ENCODE measurements at places on chromosomes 4 and X.

- no peak for DNase-seq
These were observed 22.9 kb upstream of the TADA2B start for GRCh38 chr4:7020290-7020689.

GRCh38 chr4:830601-831482, 4.9 kb upstream of the CPLX1 start:
- DNase-seq: no peak

DNA sequence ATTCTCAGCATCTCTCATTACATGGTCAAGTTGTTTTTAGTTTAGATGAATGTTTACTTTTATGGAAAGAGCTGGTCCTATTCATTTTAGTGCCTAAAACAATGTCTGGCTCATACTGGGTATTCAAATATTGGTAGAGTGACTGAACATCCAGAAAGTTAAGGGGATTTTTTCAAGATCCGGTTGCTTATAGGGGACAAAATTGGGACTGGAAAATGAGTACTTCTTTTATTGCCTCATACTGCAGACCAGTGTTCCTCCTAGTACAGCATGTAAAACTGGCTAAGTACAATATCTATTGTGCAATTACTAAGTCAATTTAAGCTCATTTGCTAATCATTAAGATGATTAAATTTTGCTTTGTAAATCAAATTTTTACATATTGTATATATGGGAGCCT, 13.9 kb downstream of the RP2 start:
- DNase-seq: no peak

- no peak for DNase-seq
These were observed 469.7 kb upstream of the FGF16 start for GRCh38 chrX:76977452-76977851.

DNA sequence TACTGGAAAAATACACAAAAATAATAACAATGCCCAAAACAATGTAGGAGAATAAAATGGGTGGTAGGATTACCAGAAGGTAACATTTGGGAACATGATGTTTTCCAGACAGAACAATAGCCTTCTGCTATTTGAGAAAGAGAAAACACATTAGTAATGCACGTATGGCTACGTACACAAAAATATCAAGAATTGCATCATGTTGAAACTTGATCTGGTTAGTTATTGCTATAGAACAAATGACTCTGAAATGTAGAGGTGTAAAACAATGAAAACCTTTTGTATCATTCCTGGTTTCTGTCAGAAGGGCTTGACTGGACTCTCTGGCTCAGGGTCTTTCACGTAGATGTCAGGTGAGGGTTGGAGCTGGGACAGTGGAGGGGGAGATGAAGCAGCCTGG, 1040.0 kb downstream of the FAT4 start:
- no peak for DNase-seq

GRCh38 chr4:47498899-47499298, 13.8 kb downstream of the ATP10D start:
- DNase-seq: no peak

- no peak for DNase-seq
These were observed 75.1 kb downstream of the BANK1 start for GRCh38 chr4:101865501-101866062.

DNA sequence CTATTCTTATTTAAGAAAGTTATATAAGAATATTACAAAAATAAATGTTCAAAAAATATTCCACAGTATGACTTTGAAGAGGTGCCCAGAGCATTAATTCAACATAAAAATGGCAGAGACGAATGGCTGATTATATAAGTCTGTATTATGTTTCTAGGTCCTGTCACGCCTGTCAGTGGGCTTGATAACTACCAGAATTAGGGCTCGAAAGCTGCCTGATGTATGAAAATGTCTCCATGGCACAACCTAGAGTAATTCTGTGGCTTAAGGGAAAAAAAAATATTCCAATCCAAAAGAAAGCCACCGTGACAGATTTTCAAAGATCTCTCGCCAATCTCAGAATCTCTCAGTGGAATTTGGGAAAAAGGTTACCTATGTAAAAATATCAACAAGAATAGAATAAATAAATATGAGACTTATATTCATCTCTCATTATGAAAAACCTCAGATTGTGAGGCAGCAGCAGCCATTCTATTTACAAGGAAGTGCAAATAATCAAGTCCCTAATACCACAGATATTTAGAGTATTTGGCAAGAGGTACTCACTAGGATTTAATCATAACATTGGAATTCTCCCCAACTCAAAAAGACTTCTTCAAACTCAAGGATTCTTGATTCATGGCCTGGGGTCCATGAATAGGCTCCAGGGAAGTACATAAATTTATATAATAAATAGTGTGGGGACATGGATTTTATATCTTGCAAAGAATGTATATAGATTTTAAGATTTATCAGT, 489.1 kb upstream of the INTU start:
- no peak for DNase-seq

- no peak for DNase-seq
These were observed 158.8 kb downstream of the CAMK2D start for GRCh38 chr4:113602646-113603228.

DNA sequence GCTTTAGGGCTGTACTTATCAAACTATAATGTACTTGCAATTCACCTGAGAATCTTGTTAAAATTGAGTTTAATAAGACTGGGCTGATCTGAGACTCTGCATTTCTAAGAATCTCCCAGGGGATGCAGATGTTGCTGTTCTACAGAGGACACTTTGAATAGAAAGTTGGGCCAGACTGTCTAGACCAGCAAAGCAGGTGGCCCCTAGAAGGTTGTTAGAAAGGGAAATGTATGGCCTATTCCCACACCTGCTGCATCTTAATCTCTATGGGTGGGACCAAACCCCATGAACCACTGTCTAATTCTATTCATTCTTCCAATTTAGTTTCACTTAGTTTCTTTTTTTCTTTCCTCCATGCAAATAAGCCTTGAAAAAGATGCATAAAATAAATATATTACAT, 413.2 kb upstream of the TECRL start:
- no peak for DNase-seq

GRCh38 chr4:123250843-123251242, 145.8 kb upstream of the SPRY1 start:
- no peak for DNase-seq

- DNase-seq: no peak
These were observed 91.5 kb downstream of the GEMIN8 start for GRCh38 chrX:13938051-13938828.

DNA sequence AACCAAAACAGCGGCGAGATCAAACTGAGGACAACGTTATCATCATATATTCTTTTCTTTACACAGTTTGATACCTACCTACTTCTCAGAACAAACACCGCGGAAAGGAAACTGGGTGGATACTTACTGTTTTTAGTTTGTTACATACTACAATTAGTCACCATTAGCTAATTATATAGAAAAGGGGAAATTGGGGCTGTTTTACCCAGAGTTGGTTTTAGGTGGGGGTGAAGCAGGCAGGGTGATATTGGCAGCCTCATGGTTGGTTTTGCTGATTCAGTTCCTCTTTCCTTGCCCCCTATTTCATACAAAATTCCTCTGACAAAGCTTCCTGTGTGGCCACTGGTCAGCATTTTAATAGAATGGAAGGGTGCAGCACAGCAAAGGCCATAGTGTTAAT, 77.8 kb downstream of the SORBS2 start:
- no peak for DNase-seq

- no peak for DNase-seq
These were observed 40.5 kb upstream of the CDKN2AIP start for GRCh38 chr4:183403961-183404360.

- DNase-seq: no peak
These were observed 834.7 kb downstream of the RAPGEF2 start for GRCh38 chr4:159937595-159937994.

DNA sequence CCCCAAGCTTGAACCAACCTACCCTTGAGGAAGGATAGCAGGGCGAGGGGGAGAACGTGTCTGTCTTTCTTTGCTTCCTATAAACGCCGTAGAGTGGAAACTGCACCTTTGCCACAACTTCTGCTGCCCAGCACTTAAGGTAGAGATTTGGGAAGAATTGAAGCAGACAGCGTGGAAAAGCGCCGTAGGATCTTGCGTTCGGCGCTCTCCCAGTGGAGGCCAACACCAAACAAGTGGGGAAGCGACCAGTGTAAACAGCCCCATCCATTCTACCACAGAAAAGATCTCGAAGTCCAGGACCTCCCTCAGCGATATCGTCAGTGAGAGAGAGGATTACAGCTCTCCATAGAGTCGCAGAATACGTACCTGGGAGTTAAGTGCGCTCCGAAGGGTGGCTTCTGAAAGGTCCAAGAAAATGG, 3.9 kb upstream of the NKX6-1 start:
- DNase-seq: no peak

GRCh38 chr4:180398564-180398963, 1844.6 kb upstream of the TENM3 start:
- DNase-seq: no peak

GRCh38 chr4:184645904-184646610, 3.2 kb downstream of the CASP3 start:
- DNase-seq: no peak

- DNase-seq: no peak
These were observed 7.1 kb upstream of the CLNK start for GRCh38 chr4:10691651-10692050.

- DNase-seq: no peak
These were observed 38.2 kb downstream of the NLGN3 start for GRCh38 chrX:71182871-71183270.

- no peak for DNase-seq
These were observed 97.5 kb downstream of the KCTD8 start for GRCh38 chr4:44351069-44351468.

DNA sequence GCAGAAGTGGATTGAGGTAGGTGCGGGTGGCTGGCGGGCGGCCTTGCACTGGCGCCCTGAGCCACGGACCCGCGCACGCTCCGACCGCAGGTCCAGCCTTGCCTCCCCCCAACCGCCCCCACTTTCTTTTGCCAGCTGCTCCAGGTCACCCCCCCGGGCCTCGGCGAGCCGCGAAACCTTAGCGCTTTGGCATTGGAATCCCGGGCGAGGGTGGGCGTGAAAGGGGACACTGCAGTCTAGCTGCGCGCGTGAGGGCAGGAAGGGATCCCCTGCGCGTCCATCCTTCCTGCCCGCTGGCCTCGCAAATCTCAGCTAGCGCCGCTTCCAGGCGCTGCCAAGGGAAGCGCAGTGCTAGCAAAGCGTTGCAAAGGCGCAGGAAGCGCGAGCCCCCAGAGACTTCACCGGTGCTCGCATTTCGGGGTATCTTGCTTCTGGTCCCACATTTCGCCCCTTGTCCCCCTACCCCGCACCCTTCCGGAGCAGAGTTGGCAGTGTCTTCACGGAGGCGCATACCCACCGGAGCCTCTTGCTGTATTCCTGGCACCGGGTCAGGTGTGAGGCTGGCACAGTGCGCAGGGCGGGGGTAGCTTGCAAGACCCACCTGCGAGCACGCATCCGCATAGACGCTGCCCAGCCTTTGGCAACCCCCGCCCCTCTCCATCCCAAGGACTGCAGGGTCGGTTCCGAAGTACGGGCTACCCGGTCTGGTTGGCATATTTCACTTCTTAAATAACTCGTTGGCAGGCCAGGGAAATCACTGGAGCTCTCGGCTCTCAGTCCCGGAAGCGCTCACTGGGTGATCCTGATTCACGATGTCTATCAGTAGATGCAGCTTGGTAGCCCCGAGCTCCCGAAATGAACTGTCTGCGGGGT, 104.4 kb downstream of the UCHL1 start:
- DNase-seq: no peak

- no peak for DNase-seq
These were observed 125.5 kb downstream of the SPRY1 start for GRCh38 chr4:123522081-123522480.

All from activated CD8-positive, alpha-beta memory T cell treated with anti-CD3 and anti-CD28 coated beads for 48 hours (primary cell).